ENCODE measurements at places on chromosomes 7 and 10.

- no peak for DNase-seq
Observed at GRCh38 chr7:46975493-46975892, 606.4 kb downstream of the TNS3 start.

DNA sequence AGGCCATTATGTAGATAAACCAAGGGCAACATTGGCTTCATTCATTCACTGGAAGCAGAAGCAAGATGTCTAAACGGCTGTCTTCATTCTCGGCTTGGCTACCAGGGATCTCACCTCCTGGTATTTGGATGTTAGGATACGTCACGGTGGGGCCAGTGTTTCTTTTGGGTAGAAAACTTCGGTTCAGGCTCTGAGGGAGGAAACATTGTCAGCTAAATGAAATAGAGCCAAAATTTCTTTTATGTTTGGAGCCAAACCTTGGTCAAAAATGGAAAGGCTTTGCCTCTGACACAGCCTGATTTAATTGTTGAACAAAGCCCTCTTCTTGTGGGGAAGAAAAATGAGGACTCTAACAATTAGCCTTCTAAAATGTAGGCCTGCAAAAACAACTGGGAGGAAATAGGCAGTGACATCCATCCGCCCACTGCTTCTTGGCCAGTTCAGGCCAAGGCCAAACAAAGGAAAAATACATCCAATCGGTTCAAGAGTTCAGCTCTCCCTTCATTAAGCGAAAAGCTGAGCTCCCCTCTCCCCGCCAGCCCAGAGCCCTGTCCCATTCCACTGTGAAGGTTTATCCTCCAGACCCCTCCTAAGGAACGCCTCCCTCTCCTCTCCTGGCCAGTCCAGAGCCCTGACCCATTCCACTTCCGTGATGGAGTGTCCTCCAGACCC, 44.4 kb downstream of the PFKFB3 start:
- DNase-seq = no peak

DNA sequence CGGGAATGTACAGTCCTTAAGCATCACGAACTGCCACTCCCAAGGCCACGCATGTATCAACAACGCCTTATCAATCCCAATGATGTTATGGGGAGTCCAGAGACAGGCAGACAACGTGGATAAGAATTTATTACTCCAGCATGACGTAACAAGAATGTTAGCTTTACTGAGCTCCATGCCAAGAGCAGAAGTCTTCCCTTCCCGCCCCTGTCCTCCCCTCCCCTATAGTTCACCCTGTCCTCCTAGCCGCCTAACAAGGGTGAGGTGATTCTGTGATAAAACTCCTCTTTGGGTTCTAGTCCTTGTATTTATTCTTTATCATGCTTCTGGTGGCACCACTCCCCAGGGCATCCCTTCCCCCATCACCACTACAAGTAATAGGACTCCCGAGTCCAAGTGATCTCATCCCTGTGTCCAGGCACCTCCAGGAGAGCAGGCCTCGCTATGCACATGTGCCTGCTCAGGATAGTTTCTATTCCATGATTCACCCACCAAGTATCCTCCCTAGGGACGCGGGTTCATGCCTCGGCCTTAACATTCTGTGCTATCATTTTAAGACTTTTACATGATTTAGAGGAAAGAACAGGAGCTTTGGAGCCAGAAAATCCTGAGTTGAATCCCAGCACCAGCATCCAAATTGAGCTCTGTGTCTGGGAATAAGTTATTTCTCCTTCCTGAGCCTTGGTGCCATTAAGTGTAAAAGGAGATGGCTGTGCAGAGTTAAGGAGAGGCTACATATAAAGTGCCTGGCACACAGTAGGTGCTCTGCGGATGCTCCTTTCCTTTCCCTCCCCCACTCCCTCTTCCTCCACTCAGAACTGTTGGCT, 15.4 kb downstream of the GSDME start:
- DNase-seq = no peak

GRCh38 chr10:12463459-12463838, 114.1 kb downstream of the CAMK1D start:
- no peak for DNase-seq

DNA sequence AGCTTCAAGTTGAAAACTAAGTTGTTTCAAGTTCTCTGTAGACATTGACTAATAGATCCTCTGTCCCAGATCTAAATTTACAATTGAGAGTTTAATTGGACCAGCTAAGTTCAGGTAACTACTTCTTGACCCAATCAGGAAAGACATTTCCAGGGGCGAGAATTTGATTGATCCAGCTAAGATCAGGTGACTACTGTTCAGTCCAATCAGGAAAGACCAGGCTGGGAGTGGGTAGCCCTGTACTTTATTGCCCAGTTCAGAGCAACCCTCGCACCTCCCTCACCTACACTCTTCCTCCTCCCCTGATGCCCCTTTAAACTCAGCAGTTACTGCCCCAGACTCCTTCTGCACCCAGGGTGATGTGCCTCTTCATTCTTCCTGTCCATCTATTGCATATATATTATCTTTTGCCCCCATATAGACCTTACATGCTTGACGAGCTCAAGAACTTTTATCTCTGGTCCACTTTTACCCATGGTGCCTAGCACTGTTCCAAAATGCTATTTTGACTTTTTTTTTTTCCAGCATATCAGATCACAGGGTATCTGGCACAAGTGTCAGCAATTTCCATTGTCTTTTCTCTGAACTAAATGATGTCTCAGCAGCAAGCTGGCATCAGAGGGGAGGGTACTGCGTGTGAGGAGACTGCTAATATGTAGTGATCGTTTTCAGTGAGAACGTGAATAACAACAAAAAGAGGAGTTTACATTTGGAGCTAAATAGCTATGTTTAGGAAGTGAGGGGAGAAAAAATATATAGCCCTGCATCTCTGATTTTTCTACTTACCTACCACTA, 169.4 kb downstream of the KIAA1217 start:
- no peak for DNase-seq

GRCh38 chr7:39507866-39508551, 58.2 kb upstream of the YAE1 start:
- DNase-seq = no peak

DNA sequence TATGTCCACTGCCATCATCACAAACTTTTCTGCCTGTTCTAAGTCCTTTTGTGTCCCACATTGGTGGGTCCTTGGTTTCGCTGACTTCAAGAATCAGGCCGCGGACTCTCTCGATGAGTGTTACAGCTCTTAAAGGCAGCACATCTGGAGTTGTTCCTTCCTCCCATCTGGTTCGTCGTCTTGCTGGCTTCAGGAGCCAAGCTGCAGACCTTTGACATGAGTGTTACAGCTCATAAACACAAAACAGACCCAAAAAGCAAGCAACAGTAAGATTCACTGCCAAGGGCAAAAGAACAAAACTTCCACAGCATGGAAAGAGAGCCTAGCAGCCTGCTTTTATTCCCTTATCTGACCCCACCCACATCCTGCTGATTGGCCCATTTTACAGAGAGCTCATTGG, 30.2 kb downstream of the ASNS start:
- no peak for DNase-seq

All from HAP-1 (cell line).